ENCODE measurements at places on chromosomes 5 and 9.

- DNase-seq: no peak
Measured at GRCh38 chr5:111948092-111948841, 191.3 kb upstream of the NREP start.

- DNase-seq: no peak
Measured at GRCh38 chr5:55544341-55544740, 9.6 kb upstream of the PLPP1 start.

GRCh38 chr9:134768709-134769351 lies 111.8 kb upstream of the FCN2 start:
- no peak for DNase-seq

DNA sequence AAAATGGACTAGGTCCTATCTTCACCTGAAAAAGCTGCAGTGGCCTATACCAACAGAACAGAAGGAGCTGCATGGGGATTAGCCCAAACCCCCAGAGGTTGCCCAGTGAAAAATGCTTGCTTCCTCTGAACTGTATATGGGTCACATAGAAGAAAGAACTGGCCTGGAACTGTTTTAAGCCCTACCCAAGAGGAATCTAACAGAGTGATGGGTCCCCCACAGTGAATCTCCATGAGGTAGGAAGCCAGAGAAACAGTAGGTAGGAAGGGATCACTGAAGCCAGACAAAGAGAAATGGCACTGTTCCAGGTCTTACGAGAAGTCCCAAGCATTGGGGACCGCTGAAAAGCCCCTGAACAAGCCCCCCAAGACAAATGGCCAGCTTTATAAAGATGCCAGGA lies 28.8 kb upstream of the TRIM32 start:
- no peak for DNase-seq

DNA sequence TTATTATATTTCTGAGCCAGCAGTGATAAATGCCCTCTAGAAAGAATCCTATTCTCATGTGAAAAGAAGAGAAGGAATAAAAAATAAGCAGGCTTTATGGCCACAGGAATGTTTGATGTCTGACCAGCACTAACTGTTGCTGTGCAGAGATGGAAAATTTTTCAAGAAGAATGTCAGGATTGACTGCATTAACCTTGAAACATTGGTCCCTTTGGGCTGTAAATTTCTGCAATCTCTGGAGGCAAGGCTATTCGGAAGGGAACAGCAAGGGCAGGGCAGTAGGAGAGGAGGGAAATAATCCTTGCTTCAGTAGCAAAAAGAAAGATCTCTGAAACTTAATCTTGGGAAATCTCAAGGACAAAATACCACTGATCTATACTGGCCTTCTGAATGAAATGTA lies 415.2 kb downstream of the DNAH5 start:
- no peak for DNase-seq

DNA sequence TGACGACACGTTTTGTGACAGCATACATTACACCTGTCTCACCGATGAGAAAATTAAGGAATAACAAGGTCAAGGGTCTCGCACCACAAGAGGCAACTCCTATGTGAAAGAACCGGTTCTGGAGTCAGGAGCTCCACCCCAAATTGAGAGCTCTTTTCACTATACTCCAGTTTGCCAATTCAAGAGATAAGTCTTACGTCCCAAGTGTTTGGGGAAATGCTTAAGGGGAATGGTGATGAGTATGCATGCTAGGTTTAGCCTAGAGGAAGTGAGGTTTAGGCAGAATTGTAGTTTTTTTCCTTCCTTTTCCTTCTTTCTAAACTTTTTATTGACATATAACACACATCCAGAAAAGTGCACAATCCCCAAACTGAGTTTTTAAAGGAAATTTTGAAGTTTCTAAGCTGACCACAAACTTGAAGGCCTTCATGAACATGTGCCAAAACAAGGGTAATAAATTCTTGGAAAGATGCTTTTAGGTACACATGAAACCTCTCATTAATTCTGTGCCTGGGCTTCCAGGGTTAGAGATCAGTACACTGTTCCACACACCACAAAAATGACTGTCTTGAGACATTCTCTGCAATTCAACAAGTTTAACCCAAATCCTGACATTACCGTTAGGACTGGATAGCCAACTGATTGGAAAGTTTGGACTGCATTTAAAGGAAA lies 127.6 kb upstream of the SLC1A3 start:
- DNase-seq: no peak
